ENCODE measurements at places on chromosomes 11 and 22.

GRCh38 chr11:16151138-16151537 lies 205.2 kb downstream of the SOX6 start:
- DNase-seq = no peak

GRCh38 chr11:62401356-62401755 lies 17.5 kb upstream of the SCGB1A1 start:
- DNase-seq = no peak

- DNase-seq = peak; percentile 57
These were observed 773 bp downstream of the HRAS start for GRCh38 chr11:534396-535209.

- DNase-seq = no peak
These were observed 363.6 kb downstream of the TTC28 start for GRCh38 chr22:28316014-28316413.

- no peak for DNase-seq
These were observed 22.9 kb upstream of the THY1 start for GRCh38 chr11:119445850-119446249.

DNA sequence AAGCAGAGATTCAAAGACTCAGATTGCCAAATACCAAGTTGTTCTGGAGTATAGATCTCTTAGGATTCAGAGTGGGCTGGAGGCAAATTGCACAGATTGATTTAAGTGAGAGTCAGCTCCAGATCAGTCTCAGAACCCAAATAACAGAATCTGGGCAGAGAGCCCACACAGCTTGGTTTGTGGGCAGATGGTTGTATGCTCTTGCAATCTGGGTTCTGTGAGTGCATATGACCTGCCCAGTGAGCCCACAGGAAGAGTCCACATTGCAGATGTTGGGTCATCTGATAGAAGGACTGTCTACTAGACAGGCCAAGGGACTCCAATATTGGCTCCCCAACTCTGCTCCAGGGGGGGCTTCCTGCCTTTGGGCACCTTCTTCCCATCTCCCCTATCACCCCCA lies 65.9 kb downstream of the ADAMTS15 start:
- no peak for DNase-seq

GRCh38 chr11:123753110-123753509 lies 1.2 kb downstream of the OR6X1 start:
- no peak for DNase-seq

- DNase-seq = peak; percentile 88
These were observed 167.0 kb downstream of the BUD13 start for GRCh38 chr11:116605543-116606459.

GRCh38 chr11:11788063-11788710 lies 53.6 kb upstream of the USP47 start:
- no peak for DNase-seq

DNA sequence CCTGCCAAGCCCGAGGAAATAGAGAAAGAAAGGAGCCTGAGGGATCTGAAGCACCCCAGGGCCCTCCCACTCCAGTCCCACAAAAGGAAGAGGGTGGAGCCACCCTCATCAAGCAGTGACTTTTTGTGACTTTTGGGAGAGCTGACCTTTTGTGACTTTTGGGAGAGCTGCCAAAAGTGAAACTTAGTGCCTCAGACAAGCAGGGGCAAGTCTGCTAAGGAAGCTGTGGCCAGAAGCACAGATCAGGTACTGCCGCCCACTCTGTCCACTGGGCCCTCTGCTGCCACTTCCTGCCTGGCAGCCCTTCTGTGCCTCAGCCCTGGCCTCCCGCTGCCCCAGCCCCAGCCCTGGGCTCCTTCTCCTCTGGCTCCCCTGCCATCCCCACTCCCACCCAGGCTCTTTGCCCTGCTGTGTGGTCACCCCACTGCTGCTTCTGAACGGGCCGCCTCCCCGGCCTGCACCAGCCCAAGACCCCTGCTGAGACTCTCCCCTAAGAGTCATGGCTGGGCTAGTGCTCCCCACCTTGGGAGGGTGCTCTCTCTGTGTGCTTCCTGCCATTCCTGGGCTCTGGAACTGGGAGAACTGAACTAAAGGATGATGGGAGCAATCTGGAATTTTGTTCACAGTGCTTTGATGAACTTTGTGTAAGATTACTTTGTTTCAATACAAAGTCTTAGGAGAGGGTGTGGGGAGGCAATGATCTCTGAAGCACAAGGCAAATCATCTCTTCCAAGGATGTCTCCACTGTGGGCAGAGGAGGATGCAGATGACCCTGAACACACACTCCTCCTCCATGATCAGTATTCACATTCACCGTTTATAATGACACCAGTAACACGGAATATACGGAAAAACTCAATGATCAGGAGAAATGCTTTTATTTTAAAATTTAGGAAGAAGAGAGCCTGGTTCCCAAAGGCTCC lies at the start of gene APOBEC3H:
TSS of gene APOBEC3H (plus strand) at position 147 of the 923 bp plus-strand sequence. CDS start 3,035 bp downstream, outside the sequence.
- no peak for DNase-seq

- DNase-seq = no peak
These were observed 123.4 kb downstream of the COMMD9 start for GRCh38 chr11:36165621-36166397.

DNA sequence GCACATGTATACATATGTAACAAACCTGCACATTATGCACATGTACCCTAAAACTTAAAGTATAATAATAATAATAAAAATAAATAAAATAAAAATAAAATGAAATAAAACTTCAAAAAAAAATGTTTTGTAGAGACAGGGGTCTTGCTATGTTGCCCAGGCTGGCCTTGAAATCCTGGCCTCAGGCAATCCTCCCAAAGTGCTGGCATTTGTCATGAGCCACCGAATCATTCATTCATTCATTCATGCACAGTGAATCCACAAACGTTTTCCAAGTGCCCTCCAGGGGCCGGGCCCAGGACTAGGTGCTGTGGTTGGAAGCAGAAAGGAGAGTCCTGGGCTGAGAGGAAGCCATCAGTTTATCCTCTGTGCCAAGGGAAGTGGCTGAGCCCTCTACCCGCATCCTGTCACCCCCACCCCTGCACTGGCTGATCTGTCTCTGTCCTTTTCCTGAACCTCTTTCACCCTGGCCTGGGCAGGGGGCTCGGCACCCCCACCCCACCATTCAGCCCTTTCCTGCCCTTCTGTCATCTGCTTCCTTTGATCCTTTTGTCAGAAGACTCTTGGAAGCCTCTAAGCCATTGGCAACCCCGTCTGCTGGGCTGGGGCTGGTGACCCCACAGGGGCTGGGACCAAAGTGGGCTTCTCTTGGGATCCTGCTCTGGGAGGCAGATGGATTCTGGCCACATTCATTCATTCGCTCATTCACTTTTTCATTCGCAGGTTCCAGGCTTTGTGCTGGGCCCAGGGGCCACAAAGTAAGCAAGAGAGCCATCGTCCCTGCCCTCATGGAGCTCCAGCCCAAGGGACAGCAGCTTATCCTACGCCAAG lies 84.3 kb downstream of the IGLL1 start:
- no peak for DNase-seq

DNA sequence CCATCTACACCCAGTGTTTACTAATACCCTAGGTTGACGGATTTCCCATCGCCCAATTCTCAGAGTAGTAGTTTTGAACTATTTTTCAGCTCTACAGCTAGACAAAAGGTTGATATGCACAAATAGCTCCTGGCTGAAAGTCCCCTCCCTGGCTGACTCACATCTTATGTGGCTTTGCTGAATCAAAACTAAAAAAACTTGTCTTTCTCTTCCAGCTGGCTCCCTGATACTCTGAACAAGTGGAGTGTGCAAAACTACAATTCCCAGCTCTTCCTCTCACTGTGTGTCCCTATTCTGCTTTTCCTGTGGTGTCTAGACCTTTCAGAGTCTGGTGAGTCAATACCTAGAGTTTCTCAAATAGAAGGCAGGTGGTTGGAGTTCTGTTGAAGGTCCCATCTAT lies 12.7 kb upstream of the LARGE1 start:
- no peak for DNase-seq

DNA sequence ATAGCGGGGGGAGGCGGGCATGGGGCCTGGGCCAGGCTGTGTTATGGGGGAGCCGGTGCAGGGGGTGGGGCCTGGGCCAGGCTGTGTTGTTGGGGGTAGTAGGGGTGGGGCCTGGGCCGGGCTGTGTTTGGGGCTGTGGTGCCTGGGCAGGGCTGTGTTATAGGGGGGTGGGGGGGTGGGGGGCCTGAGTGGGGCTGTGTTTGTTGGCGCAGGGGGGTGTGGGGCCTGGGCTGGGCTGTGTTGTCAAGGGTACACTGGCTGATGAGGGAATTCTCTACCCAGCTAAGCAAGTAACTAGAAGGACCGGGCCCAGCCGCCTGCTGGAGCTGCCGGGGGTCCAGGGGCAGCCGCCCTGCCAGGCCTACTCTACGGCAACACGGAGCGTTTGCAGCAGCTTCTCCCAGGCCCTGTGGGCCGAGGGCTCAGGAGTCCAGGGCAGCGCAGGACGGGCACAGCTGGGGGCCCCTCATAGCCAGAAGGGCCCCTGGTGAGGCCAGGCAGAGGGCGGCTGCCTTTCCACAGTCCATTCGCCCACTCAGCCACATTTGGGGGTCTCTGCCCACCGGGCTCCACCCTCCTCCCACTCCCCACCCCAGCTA lies 10.1 kb upstream of the PIM3 start:
- DNase-seq = no peak
